Cardiac muscle cell (in vitro differentiated cells and primary cell): ENCODE measurements at places on chromosomes 5 and 9. TPM values are rescaled to one million over a fixed set of nuclear protein-coding genes. Genes with fewer than 3 reads are reported as not detected.

The HTR1A gene
- not detected in 2 replicates for total RNA-seq

- H3K4me1 ChIP-seq, result no peaks in the 10 kb centered on the region
- H3K4me3 ChIP-seq, result no peak overlapping the region
- H3K36me3 ChIP-seq, result no peaks in the 10 kb centered on the region
- H3K27ac ChIP-seq, result no peak overlapping the region
- H3K27me3 ChIP-seq, result no peaks in the 10 kb centered on the region
These were observed 275.6 kb upstream of the SLC30A5 start for GRCh38 chr5:68818057-68818695.

DNA sequence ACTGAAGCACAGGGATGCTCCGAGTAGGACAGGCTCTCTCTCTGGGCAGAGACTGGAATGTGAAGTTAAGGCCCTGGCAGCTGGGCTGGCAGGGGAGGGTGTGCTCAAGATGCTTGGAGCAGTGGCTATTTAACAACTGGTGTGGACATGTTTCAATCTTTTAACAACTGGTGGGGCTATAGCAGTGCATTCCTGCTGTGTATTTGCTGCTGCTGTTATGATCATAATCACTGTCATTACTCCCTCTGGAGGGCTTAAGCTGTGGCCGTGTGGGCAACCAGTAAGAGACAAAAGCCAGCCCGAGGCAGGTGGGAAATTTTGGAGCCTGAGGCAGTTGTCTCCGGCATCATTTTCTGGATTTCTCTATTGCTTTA is 33.3 kb upstream of the PTGS1 start:
- no peak overlapping the region for H3K4me3 ChIP-seq
- no peaks in the 10 kb centered on the region for H3K36me3 ChIP-seq
- no peak for DNase-seq

- H3K27ac ChIP-seq, result no peak overlapping the region
- peak; percentile 14 for DNase-seq
- H3K27me3 ChIP-seq, result no peaks in the 10 kb centered on the region
- H3K4me1 ChIP-seq, result peaks cover 11% of the 10 kb centered on the region
- H3K4me3 ChIP-seq, result no peak overlapping the region
These were observed 472.8 kb downstream of the BRINP1 start for GRCh38 chr9:118896324-118897000.

- H3K36me3 ChIP-seq, result no peaks in the 10 kb centered on the region
- H3K27me3 ChIP-seq, result no peaks in the 10 kb centered on the region
- no peak overlapping the region for H3K4me3 ChIP-seq
- peak overlapping the region; percentile 99 for H3K27ac ChIP-seq
- DNase-seq, result peak; percentile 91
- H3K4me1 ChIP-seq, result peaks cover 52% of the 10 kb centered on the region
These were observed 13.0 kb downstream of the CXXC5 start for GRCh38 chr5:139660923-139661814.

- no peaks in the 10 kb centered on the region for H3K27me3 ChIP-seq
- H3K36me3 ChIP-seq, result no peaks in the 10 kb centered on the region
- no peak for DNase-seq
- no peak overlapping the region for H3K27ac ChIP-seq
- H3K4me3 ChIP-seq, result no peak overlapping the region
These were observed 129.2 kb upstream of the ADRA1B start for GRCh38 chr5:159786901-159787691.

GRCh38 chr9:23821375-23822181 is 4.5 kb downstream of the ELAVL2 start:
- H3K36me3 ChIP-seq, result no peaks in the 10 kb centered on the region
- peaks cover 29% of the 10 kb centered on the region for H3K4me1 ChIP-seq
- H3K4me3 ChIP-seq, result peak overlapping the region; percentile 73
- peak; percentile 84 for DNase-seq
